ENCODE measurements at places on chromosomes 2 and 18.

GRCh38 chr2:54824567-54824966 is 101.1 kb downstream of the EML6 start:
- DNase-seq, result no peak

DNA sequence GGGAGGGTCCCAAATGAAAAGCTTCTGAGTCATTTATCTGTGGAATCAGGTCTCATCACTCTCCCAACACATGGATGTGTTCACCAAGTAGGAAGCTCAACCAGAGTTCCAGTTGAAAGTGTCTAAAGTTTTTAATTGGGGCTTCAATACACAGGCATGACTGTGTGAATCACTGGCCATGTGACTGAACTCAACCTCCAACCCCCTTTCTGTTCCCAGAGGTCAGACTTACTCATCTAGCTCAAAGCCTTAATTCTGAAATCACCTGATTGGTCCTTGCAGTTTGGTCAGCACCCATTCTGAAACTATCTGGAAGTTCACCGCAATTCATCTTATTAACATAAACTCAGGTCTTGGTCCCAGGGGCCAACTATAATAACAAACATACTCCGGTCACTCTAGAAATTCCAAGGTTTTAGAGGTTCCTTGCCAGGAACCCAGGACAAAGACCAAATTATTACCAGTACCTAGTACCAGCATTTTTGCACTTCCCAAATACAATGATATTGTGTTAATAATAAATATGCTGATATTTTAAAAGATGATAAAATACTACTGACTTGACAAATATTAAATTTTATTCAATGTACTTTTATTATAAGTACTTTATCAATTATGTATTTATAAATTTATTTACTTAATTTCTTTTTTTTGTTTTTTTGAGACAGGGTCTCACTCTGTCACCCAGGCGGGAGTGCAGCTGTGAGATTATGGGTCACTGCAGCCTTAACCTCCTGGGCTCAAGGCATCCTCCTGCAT is 10.7 kb upstream of the RBM45 start:
- no peak for DNase-seq

DNA sequence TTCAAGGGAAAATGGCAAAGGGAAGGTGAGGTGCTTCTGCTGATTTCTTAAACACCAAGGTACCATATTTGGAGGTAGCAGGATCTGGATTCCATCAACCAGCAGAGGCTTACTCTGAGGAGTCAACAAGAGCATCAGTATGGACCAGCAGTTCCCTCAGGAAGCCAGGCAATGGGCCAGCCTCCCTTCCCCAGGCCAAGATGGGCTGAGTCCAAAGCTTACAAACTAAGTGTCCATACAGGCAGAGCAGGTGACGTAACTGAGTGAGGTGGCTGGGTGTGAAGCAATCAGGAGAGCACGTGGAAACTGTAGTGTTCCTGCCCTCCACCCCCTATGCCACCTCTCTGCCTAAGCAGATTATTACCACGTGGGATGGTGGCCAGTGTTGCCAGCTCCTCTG is 134.2 kb upstream of the HNRNPA3 start:
- DNase-seq, result no peak

GRCh38 chr18:37987901-37988300 is 422.3 kb upstream of the CELF4 start:
- DNase-seq, result peak; percentile 80

DNA sequence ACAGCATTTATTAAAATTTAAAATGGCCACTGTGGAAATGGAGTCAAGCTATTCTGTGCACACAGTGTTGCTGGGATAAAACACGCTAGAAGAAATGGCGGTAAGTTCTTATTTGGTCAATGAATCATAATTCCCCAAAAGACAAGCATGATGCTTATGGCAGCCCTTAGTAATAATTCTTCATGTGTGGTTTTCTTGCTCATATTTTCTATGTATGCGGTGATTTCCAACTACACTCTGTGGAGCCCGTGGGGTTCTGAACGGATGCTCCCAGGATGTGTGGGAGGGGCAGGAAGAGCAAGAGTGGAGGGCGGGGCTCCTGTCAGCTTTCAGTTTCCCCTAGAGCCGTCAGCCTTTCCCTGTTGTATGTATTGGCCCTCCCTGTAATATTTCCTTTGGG is 91.7 kb upstream of the RMDN2 start:
- DNase-seq, result no peak

GRCh38 chr2:33040541-33040940 is 93.8 kb downstream of the LTBP1 start:
- DNase-seq, result no peak
